ENCODE measurements at places on chromosomes 7 and 10. TPM values are rescaled to one million over a fixed set of nuclear protein-coding genes. Genes with fewer than 3 reads are reported as not detected.

GRCh38 chr7:134619627-134620331, 26.9 kb upstream of the BPGM start:
- no peak for DNase-seq

DNA sequence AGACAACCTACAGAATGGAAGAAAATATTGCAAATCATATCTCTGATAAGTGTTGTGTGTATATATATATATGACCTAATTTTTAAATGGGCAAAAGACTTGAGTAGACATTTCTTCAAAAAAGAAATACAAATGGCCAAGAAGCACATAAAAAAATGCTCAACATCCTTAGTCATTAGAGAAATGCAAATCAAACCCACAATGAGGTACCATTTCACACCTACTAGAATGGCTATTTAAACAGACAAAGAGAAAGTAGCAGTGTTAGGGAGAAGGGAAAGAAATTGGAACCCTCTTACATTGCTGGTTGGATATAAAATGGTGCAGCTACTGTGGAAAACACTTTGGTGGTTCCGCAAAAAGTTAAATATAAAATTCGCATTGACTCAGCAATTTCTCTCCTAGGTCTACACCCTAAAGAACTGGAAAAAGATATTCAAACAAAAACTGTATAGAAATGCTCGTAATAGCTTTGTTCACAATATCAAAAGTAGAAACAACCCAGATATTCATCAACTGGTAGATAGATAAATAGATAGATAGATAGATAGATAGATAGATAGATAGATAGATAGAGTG, 16.3 kb downstream of the ACSL5 start:
- no peak for DNase-seq

DNA sequence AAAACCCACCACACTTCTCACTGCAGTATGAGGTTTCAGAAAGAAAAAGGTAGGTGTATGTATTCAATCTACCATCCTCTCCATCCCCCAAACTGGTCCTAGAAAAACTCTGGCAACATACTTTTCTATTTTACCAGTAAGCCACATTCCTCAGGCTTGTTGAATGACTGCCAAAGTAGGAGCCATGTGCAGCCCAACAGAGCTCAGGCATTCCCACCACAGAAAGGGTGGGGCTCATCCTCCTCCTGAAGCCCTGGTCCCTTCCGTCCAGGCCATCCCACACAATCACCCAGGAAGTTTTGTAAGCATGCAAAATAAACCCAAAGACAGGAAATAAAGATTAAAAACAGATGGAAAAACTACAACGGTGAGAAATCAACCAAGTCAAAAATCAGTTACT, 57.2 kb downstream of the MAD1L1 start:
- no peak for DNase-seq

DNA sequence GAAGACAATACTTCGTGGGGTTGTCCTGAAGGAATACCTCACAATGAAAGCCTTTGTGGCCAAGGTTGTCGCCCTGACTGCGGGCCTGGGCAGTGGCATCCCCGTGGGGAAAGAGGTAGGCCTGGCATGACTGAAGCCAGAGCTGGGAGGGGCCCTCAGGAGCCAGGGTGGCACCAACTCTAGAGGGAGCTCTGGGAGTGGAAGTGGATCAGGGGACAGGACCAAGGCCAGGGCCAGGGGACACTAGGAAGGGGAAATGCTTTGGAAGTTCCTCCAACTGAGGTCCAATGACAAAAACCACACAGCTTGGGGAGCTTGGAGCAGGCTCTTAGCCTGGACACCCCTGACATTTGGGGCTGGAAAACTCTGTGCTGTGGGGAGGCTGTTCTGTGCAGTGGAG, 5.8 kb downstream of the CLCN1 start:
- DNase-seq, result no peak

GRCh38 chr10:83691791-83692596, 447.3 kb upstream of the GHITM start:
- no peak for DNase-seq

GRM3 gene
- total RNA-seq, result 3.4 TPM

GRCh38 chr10:96380821-96381220, 22.0 kb upstream of the OPALIN start:
- DNase-seq, result no peak

- no peak for DNase-seq
These were observed 40.4 kb downstream of the NPVF start for GRCh38 chr7:25187932-25188331.

GPR146 gene
- 0.41 TPM for total RNA-seq

DNA sequence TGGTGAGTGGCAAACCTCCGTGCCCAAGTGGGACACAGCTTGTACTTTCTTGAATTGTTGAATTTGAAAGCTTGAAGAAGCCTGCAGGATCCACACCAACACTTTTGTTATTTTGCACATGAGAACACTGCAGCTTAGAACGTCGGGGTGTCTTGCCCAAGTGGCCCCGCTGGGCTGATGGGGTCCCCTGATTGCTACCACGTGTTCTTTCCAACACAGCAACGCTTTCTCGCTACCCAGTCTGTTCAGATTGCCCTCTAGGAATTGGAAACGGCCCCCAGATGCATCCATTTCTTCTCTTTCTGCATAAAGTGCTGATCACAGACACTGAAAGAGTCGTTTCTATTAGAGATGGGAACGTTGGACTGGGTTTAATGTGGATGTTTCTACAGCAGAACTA, 268.5 kb downstream of the ADARB2 start:
- DNase-seq, result no peak

SPDYE2B gene
- not detected for total RNA-seq

GRCh38 chr7:82312646-82313045, 130.9 kb downstream of the CACNA2D1 start:
- DNase-seq, result no peak

DNA sequence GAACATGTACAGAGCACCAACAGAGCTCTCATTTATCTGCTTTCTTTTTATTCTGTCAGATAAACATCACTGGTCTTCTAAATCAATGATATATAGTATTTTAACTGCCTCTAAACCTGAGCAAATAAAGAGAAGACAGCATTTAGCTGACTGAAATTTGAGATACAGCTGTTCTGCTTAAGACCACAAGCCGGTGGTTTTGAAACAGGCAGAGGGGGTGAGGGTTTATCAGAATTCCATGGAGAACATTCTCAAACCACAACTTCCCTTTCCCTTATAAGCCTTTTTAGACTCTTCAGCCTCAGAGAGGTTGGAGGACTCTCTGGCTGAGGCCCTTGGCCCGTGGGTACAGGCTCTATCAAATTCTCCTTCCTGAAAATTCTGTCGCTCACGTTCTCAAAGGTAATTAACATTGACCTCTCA, 87.4 kb upstream of the RSU1 start:
- DNase-seq, result no peak

DNA sequence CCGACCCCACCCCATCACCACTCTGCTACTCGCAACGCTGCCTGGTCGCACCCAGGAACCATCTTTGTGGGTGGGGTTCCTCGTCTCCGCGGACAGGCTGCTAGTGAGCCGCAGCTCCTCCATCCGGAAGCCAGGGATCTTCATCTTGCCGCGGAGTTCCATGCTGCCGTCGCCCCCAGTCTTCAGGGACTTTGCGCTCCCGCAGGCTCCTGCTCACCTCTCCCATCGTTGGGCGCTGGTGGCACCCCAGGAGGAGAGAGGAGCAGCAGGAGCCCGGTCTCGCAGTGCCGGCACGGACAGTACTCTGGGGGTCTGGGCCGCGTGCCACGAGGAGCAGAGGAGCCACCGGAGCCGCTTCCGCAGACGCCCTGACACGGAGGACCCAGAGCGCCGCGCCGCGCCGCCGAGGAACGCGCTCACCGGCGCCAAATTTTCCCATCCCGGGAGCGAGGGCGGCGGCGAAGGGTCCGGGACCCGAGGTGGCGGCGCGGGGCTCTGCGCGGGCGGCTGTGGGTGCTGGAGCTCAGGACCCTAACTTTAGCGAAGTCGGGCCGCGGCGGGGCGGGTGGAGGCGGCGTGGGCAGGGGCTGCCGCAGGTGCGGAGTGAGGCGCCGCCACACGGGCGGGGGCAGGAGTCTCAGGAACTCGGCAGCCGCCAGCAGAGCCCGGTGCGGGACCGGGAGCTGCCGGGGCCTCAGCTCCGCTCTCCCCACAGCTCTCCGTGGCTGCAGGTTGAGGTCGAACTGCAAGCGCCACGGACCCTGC, 750.1 kb upstream of the SORCS1 start:
- peak; percentile 18 for DNase-seq

DNA sequence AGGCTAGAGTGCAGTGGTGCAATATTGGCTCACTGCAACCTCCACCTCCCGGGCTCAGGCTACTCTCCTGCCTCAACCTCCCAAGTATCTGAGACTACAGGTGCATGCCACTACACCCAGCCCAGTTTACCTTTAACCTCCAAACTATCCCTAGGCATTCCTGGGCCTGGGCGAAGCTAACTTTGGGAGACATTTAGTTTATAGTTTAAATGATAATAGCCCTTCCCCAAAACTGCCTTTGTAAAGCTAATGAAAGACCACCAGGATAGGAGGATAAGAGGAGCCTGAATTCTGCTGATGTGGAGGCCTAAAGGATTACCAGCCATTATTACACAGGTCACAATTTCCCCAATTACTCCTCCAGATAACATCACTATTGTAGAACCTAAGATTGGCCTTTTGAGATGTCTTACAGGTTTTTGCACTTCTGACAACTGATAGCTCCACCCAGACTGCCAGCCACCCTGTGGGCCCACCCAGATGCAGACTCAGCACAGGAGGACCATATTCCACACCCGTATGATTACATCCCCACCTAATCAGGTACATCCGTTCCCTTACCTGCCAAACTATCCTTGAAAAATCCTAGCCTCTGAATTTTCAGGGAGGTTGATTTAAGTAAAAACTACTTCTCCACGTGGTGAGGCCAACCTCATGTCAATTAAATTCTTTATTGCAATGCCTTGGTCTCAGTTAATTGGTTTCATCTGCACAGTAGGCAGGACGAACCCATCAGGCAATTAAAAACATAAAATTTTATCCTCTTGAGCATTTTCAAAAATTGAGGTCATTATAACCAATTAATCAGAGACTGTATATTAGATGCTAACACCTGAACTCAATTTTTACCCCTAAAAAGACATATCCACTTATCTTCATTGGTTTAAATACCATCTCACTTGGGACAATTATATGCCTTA, 62.3 kb upstream of the TMEM254 start:
- DNase-seq, result no peak

ADCYAP1R1 gene
- 9.0 TPM for total RNA-seq

DNA sequence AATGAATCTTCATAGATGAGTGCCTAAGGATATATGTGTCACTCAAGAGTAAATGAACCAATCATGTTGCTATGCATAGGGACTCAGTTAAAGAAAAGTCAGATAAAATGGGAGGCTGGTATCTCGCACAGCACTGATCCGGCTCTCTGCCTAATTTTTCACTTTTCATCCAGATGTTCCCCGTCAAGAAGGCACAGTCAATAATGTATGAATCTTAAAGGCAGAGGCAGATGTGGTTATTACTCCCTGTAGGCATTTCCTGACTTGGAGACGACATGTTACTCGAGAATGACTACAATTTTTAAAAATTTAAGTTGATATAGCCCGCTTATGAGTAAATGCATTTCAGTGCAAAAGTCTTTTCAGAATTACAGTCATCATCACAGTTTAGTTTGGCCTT, 113.6 kb downstream of the TBXAS1 start:
- DNase-seq, result no peak

GRCh38 chr10:26554246-26554645, 116.1 kb downstream of the APBB1IP start:
- no peak for DNase-seq

DNA sequence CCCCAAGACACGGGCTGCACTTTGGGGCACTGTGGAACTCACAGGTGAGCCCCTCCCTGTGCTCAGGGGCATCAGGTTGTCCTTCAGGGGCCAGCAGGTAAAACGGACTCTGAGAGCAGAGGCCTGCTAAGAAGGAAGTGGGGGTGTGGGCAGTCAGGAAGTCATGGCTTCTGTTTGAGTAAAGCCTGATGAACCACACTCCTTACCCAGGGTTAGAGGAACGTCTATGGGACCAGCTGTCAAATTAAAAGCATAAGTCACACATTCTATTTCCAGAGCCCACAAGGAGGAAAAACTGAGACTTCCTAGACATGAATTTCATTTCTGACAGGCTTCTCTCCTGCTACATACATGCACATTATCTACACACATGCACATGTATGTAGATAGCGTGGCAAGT, 616.4 kb downstream of the SDK1 start:
- DNase-seq, result no peak

- DNase-seq, result no peak
These were observed 719.0 kb downstream of the GRM8 start for GRCh38 chr7:126533715-126534114.

- no peak for DNase-seq
These were observed 242.5 kb downstream of the CELF2 start for GRCh38 chr10:11260170-11260569.

GRCh38 chr7:139571190-139571589, 47.7 kb downstream of the CLEC2L start:
- no peak for DNase-seq

DNA sequence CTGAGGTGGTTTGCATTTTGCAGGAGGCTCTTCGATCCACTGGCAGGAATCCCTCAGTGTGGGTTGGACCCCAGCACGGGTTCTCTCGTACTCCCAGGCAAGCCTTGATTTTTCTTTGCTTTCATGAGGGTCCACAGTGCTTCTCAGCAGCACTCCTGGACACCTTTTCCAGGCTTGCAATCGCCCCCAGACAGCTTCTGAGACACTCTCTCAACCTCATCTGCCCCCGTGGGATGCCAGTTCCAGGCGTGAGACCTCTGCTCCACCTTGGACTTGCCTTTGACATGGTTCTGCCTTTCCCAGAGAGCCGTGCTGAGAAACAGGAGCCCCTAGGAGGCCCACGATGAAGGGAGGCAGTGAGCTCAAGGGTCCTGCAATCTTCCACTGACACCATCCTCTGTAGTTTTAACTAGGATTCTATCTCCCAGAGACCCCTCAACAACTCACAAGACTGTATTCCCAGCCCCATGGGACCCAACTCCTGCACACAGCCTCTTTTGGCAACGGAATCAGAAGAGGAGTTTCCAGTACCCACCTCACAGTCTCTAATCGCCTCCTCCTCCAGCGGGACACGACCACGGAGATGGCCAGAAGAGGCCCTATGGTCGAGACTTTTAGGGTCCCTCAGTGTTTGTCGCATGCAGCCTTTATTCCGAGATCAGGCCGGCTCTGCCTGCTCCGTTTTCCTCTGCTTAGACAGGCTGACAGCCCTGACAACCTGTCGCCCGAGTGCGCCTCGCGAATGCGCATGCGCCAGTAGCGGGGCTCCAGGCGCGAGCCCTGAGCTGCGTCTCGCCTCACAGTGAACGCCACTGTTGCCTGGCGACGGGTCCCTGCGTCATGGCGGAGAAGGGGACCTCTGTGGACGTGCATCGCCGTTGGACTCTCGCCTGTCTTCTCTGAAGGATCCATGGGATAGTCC, 26.0 kb upstream of the ZNF273 start:
- peak; percentile 47 for DNase-seq

Measured in neural crest cell (in vitro differentiated cells).